ENCODE measurements at places on chromosomes 1 and 21. TPM values are rescaled to one million over a fixed set of nuclear protein-coding genes. Genes with fewer than 3 reads are reported as not detected.

GRCh38 chr1:25243907-25244306 is 3.3 kb downstream of the RSRP1 start:
- DNase-seq: no peak

OR2T12 gene
- total RNA-seq: not detected

TSPAN2 gene
- total RNA-seq: 43.9 TPM

NCF2 gene
- total RNA-seq: 12.8 TPM

DNA sequence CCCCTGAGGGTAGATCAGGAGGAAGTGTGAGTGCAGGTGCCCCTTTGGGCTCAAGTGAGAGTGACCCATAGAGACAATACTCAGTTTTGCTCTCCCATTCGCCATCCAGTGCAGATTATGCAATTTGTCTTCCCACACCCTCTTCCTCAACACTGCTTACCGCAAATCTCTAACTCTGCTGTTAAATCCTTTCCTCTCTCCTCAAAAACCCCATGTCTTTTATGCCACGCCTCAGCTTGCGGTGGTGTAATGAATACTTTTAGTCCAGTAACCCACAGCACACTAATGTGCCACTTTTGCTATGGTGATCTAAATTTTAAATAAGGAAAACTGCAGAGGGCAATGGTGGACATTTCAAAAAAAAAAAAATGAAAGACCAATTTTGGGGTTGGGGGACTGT is 57.7 kb downstream of the PRRX1 start:
- DNase-seq: no peak

DNA sequence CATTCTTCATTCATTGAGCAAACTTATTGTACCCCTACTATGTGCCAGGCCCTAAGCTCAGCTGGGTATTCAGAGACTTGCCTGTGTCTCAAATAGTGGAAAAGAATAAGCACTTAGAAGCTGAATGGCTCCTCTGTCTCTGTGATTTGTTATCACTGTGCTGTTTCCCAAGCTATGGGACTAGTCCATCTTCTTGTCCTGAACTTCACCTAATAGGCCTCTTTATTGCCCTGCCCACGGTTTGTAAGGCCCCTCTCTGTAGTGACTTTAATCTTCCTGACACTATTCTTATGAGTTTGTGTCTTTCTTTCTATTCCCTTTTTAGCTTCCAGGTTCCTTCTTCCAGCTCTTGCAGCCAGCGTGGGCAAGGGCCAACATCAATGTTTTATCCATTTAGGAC is 85.4 kb upstream of the LPGAT1 start:
- no peak for DNase-seq

ANKRD65 gene
- 2.4 TPM for total RNA-seq

- peak; percentile 90 for DNase-seq
Observed at GRCh38 chr1:234724516-234725176, 114.7 kb upstream of the IRF2BP2 start.

AMY1C gene
- not detected for total RNA-seq

DNA sequence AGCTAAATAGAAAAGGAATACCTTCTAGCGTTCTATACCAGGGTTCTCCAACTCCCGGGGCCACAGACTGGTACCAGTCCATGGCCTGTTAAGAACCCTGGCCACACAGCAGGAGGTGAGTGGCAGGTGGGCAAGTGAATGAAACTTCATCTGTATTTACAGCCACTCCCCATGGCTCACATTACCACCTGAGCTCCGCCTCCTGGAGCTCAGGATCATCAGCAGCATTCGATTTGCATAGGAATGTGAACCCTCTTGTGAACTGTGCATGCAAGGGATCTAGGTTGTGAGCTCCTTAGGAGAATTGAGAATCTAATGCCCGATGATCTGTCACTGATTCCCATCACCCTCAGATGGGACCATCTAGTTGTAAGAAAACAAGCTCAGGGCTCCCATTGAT is 107.3 kb downstream of the KAZN start:
- no peak for DNase-seq

GRCh38 chr1:204650911-204651570 is 34.5 kb downstream of the LRRN2 start:
- DNase-seq: no peak

DNA sequence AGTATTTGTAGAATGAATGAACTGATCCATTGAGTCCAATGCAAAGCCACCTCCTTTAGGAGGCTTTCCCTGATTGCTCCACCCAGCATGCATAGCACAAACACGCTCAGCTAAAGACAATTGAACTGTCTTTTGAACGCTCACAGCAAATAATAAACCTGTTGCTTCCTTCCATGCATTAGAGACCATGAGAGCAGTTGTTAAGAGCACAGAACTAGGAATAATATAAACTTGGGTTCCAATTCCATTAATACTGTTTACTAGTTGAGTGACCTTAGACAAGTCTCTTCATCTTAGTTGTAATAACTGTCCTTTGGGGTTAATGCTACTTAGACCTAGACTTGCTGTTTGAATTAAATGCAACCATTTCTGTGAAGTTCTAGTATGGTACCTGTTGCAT is 5.9 kb upstream of the MEF2D start:
- DNase-seq: no peak

YRDC gene
- total RNA-seq: 7.1 TPM

- no peak for DNase-seq
Observed at GRCh38 chr1:243471026-243471685, 215.3 kb downstream of the SDCCAG8 start.

RGS4 gene
- 10.5 TPM for total RNA-seq

- DNase-seq: peak; percentile 88
Observed at GRCh38 chr1:157992031-157992832, 1.2 kb upstream of the KIRREL1 start.

EPS15 gene
- 81.1 TPM for total RNA-seq

GRCh38 chr1:160740133-160740688 is 1.2 kb downstream of the SLAMF7 start:
- DNase-seq: no peak

- DNase-seq: no peak
Observed at GRCh38 chr1:86260476-86260875, 103.9 kb upstream of the COL24A1 start.

Data from posterior vena cava (tissue), 2 donors.